ENCODE measurements at places on chromosomes 7 and 10. TPM values are rescaled to one million over a fixed set of nuclear protein-coding genes. Genes with fewer than 3 reads are reported as not detected.

ZNF679 gene
- not detected for total RNA-seq

HOXA6 gene
- not detected for total RNA-seq

PAPSS2 gene
- 15.1 TPM for total RNA-seq

ACSL5 gene
- not detected for total RNA-seq

NRAP gene
- 0.09 TPM for total RNA-seq

DNA sequence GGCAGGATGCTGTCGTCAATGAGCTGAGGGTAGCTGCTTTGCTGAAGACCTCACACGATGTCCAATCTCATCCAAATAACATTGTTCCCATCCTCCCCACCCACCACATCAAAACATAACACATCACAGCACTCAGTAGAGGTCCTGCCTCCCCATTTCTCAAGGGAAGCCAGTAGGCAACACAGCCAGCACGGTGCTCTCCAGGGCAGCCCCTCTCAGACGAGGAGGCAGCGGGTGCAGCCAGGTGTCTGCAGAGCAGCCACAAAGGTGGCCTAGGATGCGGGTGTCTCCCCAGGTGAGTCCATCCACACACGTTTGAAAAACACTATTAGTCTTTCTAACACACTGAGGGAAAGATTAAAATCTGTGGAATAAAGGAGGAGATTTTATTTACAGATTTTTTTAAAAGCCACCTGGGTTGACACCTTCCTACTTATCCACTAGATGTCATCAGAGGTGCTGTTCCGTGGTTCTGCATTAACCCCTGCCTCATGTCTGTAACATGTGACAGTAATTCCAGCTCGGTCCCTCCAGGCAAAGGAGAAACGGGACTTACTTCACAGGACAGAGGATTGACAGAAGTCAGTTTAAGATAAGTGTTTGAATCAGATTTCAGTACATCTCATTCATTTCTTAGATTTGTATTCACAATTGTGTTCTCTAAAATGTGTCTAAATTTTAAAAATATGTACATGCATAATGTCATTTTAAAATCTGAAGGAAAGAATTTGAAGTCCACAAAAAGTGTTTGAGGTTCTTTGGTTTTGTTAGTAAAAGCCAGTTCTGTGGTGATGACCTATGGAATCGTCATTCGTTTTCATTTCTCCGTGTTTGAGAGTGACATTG, 68.0 kb downstream of the LANCL2 start:
- peak; percentile 67 for DNase-seq

- DNase-seq = no peak
Measured at GRCh38 chr10:32338262-32338661, 8.7 kb downstream of the EPC1 start.

DNA sequence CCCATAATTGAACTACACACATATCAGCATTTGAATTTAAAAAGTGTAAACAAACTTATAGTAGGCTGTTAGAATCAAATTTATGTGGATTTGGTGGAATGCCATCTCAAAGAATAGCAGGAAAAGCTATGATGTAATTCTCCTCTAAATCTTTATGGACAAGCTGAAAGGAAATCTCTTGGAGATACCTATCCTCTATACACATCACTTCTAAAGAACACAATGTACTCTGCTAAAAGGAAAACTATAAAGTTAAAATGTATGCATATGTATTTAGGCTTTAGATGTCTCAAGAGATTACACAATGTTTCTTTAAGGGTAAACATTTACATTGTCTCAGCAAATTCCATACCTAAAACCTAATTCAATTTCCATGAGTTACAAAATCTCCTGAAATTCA, 323.3 kb downstream of the CRPPA start:
- no peak for DNase-seq

DNA sequence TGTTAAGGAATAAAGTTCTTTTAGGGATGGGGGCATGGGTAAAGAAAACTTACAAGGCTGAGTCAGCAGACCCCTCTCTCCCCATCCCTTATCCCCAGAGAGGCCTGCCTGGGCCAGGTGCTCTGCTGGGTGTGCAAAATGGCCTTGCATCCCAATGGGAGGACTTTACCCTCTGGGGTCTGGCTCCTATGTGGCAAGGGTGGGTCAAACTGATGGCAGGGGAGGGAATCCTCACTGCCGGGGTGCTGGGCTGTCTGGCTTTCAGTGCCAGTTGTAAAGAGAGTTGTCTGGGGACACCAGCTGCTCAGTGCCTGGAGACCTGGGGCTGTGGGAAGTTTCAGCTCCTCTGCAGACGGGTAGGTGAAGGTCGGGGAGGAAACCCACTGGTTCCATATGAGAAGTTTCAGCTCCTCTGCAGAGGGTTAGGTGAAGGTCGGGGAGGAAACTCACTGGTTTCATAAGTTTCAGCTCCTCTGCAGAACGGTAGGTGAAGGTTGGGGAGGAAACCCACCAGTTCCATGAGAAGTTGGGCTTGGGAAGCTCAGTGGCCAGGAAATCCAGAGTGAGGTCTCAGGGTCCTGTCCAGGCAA, 127.2 kb upstream of the PODXL start:
- DNase-seq = no peak

- DNase-seq = no peak
Measured at GRCh38 chr10:1709161-1709560, 28.2 kb downstream of the ADARB2 start.

GRCh38 chr10:112979927-112980326, 29.9 kb downstream of the TCF7L2 start:
- DNase-seq = no peak

GRCh38 chr7:134787720-134788119, 8.3 kb downstream of the CALD1 start:
- DNase-seq = no peak
